Hematopoietic multipotent progenitor cell treated with erythropoietin and hydrocortisone succinate and interleukin-3 and kit ligand, for 17 days (in vitro differentiated cells): ENCODE measurements at places on chromosomes 16 and 17.

GRCh38 chr16:11742093-11742535 is 543 bp downstream of the TXNDC11 start:
- DNase-seq, result no peak

GRCh38 chr17:80790021-80790765 is 201.4 kb upstream of the CHMP6 start:
- no peak for DNase-seq

DNA sequence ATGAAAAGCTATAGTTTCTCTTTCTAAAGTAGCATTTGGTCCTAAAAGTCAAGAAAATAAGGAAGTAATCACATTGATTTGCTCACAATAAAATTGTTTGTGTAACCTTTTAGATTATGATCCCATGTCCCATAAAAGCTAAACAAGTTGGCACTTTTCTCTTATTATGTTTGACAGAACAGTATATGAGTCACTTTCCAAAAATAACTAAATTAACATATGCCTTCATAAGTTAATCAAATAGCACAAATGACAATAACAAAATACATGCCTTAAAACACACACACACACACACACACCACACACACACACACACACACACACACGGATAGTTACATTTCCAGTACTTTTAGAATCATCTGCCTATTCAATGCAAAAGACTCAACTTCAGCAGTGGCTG is 2.8 kb downstream of the MED13 start:
- DNase-seq, result peak; percentile 38

DNA sequence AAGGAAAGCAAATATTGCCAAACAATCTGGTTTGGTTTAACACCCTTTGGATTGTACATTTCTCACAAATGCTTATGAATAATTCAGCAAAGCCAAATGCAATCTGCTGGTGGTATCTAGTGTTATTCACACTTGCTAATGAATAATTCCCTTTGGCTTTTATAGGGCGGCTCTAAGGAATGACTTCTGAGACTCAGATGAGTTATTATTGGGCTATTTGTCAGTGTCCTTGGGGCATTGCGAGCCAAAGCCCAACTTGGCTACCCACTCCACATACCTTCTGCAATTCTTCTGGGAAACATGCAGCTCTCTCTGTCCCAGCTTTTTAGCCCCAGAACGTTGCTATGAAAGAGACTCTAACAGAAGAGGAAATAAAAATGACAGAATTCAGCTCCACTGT is 41.1 kb downstream of the FTO start:
- DNase-seq, result no peak

- no peak for DNase-seq
Measured at GRCh38 chr17:6096201-6097004, 26.2 kb downstream of the WSCD1 start.

- DNase-seq, result no peak
Measured at GRCh38 chr16:11726008-11726407, 16.6 kb downstream of the TXNDC11 start.

DNA sequence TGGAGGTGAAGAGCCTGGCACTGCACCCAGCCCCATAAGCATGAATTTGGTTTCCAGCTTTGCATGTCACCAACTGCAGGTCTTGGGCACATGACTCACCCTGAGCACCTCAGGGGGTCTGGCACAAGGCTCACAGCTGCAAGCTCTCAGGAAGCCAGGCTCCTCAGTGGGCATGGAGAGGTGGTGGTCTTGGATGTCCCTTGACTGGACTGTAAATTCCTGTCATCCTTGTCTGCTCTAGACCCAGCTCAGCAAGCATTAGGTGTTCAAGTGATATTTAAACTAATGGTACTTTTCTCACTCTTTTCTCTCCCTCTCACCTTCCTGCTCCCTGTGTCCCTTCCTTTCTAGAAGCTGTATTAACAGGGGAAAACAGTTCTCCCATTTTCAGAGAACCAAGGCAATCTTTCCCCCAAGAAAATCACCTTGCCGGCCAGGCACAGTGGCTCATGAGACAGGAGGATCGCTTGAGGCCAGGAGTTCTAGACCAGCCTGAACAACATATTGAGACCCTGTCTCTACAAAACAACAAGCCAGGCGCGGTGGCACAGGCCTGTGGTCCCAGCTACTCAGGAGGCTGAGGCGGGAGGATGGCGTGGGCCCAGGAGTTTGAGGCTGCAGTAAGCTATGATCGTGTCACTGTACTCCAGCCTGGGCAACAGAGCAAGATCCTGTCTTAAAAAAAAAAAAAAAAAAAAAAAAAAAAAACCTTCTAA is 5.1 kb upstream of the KIFC3 start:
- no peak for DNase-seq

DNA sequence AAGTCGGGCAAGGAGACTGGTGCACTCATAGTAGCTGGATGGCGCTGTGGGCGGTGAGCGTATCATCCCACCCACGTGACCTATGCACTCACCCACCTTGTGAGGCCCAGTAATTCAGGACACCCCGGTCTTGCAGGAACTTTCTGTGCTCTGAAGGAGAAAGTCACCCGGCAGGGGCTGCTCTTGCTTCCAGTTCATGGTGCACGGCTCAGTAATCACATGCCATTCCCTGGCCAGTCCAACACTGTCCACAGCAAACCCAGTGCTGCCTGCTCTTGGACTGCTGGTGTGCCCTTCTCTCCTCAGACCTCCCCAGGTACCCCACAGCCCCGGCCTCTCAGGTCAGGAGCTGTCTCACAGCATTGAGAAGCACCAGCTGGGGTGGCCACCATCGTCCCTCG is 16.4 kb upstream of the RHBDF2 start:
- DNase-seq, result no peak

- DNase-seq, result no peak
Measured at GRCh38 chr16:19118938-19119431, 5.2 kb downstream of the ITPRIPL2 start.
